ENCODE measurements at places on chromosomes 4 and X.

GRCh38 chrX:136476501-136476900 is 11.2 kb upstream of the BRS3 start:
- DNase-seq = no peak
- no peaks in the 10 kb centered on the region for H3K4me1 ChIP-seq
- no peak overlapping the region for H3K4me3 ChIP-seq
- H3K27me3 ChIP-seq = no peaks in the 10 kb centered on the region
- H3K36me3 ChIP-seq = no peaks in the 10 kb centered on the region
- no peak overlapping the region for H3K27ac ChIP-seq

GRCh38 chr4:38008571-38009021 is 48.4 kb downstream of the PTTG2 start:
- no peak overlapping the region for H3K27ac ChIP-seq
- H3K27me3 ChIP-seq = no peaks in the 10 kb centered on the region
- H3K36me3 ChIP-seq = no peaks in the 10 kb centered on the region
- H3K4me3 ChIP-seq = no peak overlapping the region

DNA sequence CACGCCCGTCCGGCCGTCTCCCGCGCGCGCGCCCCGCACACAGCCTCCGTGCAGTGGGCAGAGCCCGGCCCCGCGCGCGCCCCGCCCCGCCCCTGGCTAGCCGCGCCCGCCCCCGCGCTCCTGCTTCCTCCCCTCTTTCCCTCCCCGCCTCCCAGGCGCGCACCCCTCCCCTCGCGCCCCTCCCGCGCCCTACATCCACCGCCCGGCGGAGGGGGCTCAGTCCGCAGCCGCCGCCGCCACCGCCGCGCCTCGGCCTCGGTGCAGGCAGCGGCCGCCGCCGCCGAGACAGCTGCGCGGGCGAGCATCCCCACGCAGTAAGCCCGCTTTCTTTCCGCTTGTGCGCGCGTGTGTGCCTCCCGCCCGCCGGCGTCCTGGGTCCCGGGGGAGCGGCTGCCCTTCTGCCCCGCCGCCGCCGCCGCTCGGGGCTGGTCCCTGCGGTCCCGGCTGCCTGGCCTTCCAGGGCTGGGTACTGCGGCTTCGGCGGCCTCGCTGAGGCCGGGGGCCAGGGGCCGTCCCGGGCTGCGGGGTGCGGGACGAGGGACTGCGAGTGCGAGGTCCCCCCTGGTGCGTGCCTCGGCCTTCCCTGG is at the start of gene FHL1:
FHL1 (plus strand) TSS at position 219 of the 587 bp plus-strand sequence.
- H3K4me1 ChIP-seq = no peaks in the 10 kb centered on the region
- H3K27ac ChIP-seq = no peak within 1 kb of the TSS
- H3K36me3 ChIP-seq = no peaks in the 10 kb centered on the region
- H3K27me3 ChIP-seq = no peaks in the 10 kb centered on the region
- peak within 1 kb of the TSS; percentile 84 for H3K4me3 ChIP-seq

- DNase-seq = no peak
- no peaks in the 10 kb centered on the region for H3K4me1 ChIP-seq
- H3K27me3 ChIP-seq = no peaks in the 10 kb centered on the region
- no peaks in the 10 kb centered on the region for H3K36me3 ChIP-seq
- no peak overlapping the region for H3K4me3 ChIP-seq
Measured at GRCh38 chrX:38620623-38621022, 59.3 kb downstream of the TSPAN7 start.

DNA sequence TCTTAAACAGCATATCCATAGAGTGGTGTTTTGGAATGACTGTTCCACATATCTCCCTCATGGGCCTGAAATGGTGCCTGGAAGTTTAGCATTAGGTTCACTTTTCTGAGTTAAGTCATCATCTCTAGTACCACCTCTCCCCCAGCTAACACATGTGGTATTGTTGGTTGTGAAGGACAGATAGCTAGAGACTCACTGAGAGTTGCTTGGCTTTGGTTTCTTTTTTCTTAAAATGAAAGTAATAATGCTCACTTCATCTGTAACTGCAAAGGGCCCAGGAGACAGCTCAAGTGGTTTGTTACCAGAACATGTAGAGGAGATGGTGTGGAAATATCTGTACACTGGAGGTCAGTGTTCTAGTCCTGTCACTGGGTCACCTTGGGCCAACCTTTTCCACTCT is 90.9 kb downstream of the EFNB1 start:
- H3K4me3 ChIP-seq = no peak overlapping the region
- H3K27ac ChIP-seq = no peak overlapping the region
- H3K4me1 ChIP-seq = no peaks in the 10 kb centered on the region
- H3K27me3 ChIP-seq = no peaks in the 10 kb centered on the region

GRCh38 chr4:184831153-184831552 is 5.4 kb upstream of the ACSL1 start:
- no peaks in the 10 kb centered on the region for H3K4me1 ChIP-seq
- no peaks in the 10 kb centered on the region for H3K36me3 ChIP-seq
- H3K27me3 ChIP-seq = peaks cover 23% of the 10 kb centered on the region
- no peak overlapping the region for H3K27ac ChIP-seq

GRCh38 chr4:148434075-148434773 is 8.0 kb downstream of the NR3C2 start:
- H3K27ac ChIP-seq = no peak overlapping the region
- H3K4me1 ChIP-seq = no peaks in the 10 kb centered on the region
- H3K4me3 ChIP-seq = no peak overlapping the region
- no peaks in the 10 kb centered on the region for H3K36me3 ChIP-seq

DNA sequence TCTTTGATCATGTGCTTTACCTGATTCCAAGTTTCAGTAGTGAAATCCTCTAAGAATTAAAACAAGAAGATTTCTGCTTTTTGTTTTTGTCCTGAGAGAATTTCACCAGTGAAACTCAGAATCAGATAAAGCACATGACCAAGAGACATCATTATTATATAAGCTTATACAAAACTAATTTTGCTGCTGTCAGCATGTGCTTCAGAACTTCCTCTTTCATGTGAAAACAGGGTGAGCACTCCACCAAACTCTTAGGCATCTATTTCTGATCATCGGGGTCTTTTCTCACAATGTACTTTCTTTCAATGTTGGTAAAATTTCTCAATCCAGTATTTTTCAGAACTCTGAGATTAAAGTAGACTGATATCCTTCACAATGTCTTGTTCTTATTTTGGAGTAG is 152.1 kb downstream of the SLC39A8 start:
- DNase-seq = no peak
- no peaks in the 10 kb centered on the region for H3K4me1 ChIP-seq
- no peaks in the 10 kb centered on the region for H3K27me3 ChIP-seq
- no peak overlapping the region for H3K4me3 ChIP-seq

DNA sequence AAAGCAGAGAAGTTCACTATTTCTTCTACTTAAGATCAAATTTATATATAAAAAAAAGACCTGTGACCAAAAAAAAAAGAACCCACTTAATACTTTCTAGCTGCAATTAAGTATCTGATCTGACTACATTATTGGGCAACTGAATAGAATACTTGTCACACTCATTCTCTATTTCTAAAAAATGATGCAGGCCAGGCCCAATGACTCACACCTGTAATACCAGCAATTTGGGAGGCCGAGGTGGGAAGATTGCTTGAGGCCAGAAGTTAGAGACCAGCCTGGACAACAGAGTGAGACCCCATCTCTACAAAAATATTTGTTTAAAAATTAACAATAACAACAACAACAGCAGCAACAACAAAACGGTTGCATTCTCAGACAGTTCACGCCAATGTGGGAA is 108.8 kb upstream of the BMP2K start:
- H3K4me3 ChIP-seq = no peak overlapping the region
- H3K27ac ChIP-seq = no peak overlapping the region
- H3K27me3 ChIP-seq = no peaks in the 10 kb centered on the region
- H3K4me1 ChIP-seq = no peaks in the 10 kb centered on the region
- H3K36me3 ChIP-seq = no peaks in the 10 kb centered on the region

- peak; percentile 6 for DNase-seq
- peaks cover 12% of the 10 kb centered on the region for H3K4me1 ChIP-seq
- no peaks in the 10 kb centered on the region for H3K27me3 ChIP-seq
- H3K36me3 ChIP-seq = peaks cover 9% of the 10 kb centered on the region
- no peak overlapping the region for H3K27ac ChIP-seq
Measured at GRCh38 chrX:134244043-134244442, 7.1 kb downstream of the CCDC160 start.
